Stimulated activated CD4-positive, alpha-beta T cell treated with anti-CD3 and anti-CD28 coated beads, Interleukin-2, amount 100 ng/mL, for 4 hours (primary cell): ENCODE measurements at places on chromosomes 5 and 9.
A peak's percentile ranks its signal among the peaks of the same experiment; 100 is the strongest.

DNA sequence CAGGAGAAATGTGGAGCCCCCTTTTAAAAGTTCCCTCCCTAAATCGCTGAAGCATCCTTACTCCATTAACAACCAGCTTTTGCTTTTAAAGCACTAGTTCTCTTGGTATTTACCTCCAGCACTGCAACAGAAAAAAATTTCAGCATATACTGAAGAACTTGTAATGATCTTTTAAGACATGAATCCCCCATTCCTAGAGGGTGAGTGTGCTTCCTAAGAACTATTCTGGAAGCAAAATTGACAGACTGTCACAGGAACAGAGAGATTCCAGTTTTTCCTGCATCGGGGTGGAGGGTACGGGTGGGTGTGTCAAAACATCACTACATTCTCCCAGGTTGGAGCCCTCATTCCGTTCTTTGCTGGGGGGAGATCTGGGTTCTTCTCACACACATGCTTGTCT is 151.9 kb downstream of the EBF1 start:
- no peak for DNase-seq

GRCh38 chr5:56676091-56676768 is 139.1 kb upstream of the MAP3K1 start:
- DNase-seq = no peak

DNA sequence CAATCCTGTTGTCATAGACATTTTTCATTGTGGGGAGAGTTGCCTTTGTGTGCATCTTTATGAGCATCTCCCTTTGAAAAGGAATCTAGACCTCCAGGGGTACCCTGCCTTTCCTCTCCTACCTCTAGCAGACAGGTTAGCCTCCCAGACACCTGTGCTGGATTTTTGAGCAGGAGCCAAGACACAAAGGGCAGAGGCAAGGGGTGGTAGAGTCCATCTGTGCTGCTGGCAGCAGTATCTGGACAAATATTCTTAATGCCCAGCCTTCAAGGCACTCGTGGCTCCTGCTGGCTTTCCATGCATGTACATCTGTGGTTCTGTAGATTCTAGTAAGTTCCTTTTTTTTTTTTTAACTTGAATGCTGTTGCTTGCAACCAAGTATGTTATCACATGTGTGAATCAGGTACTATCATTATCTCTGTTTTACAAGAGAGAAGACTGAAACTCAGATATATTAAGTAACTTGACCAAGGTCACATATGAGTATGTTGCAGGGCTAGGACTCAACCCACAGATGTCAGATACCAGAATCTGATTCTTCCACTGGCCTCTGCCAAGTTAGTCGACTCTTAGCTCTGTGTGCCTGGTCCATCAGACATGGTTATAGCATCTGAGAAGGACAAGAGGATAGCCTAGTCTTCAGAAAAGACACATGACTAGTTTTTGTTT is 32.9 kb upstream of the GPR151 start:
- DNase-seq = no peak

DNA sequence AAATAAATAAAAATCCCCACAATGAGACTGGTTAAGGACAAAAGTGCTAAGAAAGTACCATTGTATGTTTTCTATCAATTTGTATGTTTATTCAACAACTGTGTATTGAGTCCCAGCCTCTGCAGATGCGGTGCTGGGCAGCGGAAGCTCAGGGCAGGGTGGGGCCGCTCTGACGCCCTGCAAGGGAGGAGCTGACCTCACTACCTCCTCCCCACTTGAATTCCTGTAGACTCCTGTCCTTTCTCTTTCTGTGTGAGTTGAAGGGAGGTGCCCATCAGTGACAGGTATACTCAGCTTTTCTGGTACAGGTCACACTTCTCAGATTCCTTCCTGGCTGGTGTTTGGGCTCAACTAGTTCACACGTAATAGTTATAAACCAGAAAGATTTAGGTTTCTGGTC is 27.0 kb downstream of the ANGPTL2 start:
- no peak for DNase-seq

DNA sequence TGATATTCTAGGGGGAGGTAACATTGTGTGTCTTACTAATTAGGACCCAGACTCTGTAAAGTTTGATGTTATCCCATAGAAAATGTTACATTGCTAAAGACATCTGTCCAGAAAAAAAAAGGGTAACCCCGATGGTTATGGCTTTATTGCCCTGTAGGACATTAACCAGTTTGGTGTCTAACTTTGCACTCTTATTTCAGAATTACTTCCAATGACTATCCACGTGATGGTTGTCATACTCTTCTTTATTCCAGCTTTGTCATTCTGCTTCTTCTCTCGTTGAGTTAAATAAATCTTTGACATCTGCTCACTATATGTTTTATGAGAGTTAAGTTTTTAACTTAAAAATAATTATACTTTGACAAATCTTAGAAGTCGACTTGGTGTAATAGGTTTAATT is 180.4 kb upstream of the ANKRD55 start:
- no peak for DNase-seq

DNA sequence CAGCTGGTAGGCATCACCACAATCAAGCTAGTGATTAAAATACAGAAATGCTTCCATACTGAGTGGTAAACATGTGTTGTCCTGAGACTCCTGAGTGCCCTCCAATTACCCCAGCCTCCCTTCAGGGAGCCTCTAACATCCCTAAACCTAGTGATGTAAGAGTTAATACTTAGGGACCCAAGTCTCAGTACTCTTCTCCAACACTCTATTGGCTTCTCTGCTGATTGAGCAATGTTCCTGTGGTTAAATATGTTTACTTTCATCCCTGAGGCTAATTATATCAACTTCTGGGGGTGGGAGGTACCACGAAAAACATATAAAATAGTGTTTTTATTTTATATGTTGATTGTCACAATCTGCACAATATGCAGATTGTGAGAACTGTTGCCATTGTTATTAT is 5.0 kb downstream of the GRXCR2 start:
- DNase-seq = no peak

DNA sequence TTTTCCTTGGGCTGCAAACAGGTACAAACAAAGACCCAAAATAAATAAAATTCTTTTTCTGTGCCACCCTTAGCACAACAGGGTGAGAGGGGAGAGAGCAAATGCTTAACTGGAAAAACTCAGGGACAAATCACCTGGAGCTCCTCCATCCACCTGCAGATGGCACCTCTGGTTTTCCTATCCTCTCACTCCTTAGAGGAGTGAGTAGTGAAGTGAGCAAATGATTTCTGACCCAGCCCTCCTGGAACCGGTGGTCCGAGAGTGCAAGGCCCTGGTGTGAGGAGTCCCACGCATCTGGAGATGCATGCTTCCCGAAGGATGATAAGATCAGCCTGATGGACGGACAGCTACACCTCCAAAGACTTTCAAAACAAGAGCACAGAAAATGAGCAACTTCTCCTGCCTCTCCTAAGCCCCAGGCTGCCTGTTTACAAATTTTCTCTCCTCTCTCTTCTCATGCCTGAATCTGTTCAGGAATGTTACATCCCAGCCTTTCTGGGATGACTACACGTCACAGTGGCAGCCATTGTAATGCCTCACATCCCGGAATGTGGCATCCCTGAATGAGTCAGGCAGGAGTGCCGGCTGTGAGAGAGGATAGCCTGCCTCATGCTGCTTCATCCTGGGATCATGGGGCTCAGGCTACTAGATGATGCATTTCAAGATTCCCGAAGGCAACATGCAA is 86.4 kb downstream of the ADRB2 start:
- DNase-seq = no peak

GRCh38 chr5:270340-270739 is 1.1 kb upstream of the PDCD6 start:
- DNase-seq = no peak

GRCh38 chr9:84867186-84867585 is 197.7 kb downstream of the NTRK2 start:
- no peak for DNase-seq

- no peak for DNase-seq
Observed at GRCh38 chr9:121542025-121542424, 42.4 kb upstream of the GGTA1 start.

GRCh38 chr5:54702470-54702869 is 184.9 kb downstream of the SNX18 start:
- no peak for DNase-seq

GRCh38 chr5:146337264-146337904 is 1.3 kb upstream of the POU4F3 start:
- DNase-seq = no peak

GRCh38 chr5:6317116-6317798 is 61.1 kb downstream of the MED10 start:
- DNase-seq = no peak

DNA sequence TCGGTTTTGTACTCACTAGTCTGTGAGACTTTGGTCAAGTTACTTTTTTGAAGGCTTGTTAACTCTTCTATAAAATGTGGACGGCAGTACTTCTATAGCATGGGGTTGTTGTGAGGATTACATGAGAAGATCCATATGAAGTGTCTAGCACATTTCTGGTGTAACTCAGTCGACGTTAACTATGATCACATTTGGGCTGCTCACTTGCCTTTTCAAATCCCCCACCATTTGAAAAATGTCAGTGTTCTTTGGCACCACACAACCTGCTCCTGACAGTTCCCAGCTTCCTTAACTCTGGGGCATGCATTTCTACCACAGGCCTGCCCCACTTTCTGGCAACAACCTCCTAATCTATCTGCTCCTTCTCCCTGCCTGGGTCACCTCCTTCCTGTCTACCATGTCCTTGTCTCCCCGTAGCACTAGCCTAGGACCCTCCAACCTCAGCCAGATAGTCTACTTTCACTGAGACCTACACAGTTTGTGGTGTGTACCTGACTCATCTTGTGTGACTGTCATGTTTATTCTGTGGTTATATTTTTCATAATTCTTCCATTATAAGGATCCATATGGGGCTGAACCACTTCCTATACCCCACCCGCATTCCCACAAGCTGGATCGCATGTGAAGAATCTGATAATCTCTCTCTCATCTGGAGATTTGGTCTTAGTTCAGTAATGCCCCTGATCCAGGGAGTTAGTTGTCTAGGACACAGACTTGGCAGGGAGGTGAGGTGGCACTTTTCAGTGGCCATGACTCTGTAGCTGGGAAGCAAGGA is 30.2 kb upstream of the BASP1 start:
- no peak for DNase-seq

GRCh38 chr9:4567601-4568000 is 77.3 kb downstream of the SLC1A1 start:
- DNase-seq = no peak

GRCh38 chr9:130128733-130129431 is 43.3 kb upstream of the NCS1 start:
- peak; percentile 61 for DNase-seq

- no peak for DNase-seq
Observed at GRCh38 chr9:125749287-125749935, 2.2 kb downstream of the PBX3 start.

DNA sequence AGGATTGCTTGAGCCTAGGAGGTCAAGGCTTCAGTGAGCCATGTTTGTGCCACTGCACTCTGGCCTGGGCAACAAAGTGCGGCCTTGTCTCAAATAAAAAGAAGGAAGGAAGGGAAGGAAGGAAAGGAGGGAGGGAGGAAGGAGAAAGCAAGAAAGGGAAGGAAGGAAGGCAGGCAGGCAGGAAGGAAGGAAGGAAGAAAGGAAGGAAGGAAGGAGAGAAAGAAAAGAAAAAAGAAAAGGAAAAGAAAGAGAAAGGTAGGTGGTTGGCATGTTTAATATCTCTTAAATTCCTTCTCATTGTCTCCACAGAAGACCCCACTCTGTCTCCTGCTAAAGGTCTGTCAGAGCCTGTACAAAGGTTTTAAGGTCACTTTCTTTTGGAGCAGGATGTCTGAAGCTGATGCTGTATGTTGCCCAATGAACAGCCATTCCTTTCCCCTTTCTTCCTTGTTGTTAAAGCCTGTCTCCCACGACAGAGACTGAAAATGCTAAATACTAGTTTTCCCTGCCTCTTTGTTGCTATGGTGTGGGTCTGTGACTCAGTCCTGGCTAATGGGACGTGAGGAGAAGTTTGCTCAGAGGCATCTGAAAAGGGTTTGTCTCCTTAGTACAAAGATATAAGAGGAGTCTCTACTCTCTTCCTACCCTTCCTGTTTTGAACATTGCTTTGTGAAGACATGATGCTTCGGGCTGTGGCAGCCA is 213.3 kb downstream of the PCSK1 start:
- DNase-seq = no peak

DNA sequence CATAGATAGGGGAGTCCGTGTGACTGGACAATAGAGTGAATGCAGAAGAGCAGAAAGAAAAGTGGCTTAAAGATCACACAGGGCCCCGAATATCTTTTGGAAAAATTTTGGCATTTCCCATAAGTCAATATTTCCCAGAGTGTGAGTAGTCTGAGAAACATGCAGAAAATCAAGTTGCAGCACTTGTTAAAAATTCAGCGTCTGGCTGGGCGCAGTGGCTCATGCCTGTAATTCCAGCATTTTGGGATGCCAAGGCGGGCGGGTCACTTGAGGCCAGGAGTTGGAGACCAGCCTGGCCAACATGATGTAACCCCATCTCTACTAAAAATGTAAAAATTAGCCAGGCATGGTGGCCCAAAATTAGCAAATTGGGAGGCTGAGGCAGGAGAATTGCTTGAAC is 227.0 kb downstream of the DRD1 start:
- no peak for DNase-seq

GRCh38 chr9:127149463-127150390 is 27.3 kb upstream of the ANGPTL2 start:
- no peak for DNase-seq

GRCh38 chr5:33162057-33162456 is 278.7 kb upstream of the TARS1 start:
- DNase-seq = no peak

DNA sequence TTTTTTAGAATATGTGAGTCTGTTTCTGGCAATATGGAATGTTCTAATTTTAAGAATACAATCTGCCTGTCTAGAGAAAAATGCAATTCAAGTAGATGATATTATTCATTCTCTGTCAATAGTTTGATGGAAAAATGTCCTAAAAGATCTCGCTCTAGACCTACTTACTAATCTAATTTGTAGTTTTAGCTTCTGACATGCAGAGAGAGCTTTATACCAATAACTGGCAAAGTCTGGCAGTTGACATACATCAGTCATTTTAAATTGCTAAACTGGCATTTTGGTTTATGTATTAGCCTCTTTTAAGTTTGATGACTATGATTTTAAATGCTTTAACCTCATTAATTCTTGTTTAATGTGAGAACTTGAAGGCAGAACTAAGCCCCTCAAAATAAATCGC is 355.0 kb upstream of the CDH10 start:
- DNase-seq = no peak

GRCh38 chr5:32543291-32543690 is 42.1 kb upstream of the SUB1 start:
- DNase-seq = no peak

- no peak for DNase-seq
Observed at GRCh38 chr9:133058550-133059320, 3.0 kb upstream of the CEL start.

DNA sequence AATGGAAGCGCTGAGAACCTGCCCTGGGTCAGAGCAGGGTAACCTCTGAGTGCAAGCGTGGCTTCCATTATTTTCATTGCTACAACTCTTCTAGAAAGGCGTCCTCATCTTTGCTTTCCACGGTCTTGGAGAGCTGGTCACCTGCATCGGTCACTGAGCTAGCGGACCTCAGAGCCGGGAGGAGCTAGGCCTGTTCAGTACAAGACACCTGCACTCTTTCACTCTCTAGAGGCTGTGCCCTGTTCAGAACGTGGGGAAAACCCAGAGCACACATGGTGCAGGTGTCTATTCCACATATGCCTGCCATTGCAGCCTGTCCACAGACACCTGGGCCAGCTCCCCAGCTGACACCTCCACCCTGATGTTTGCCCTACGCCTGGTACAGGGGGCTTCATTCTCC is 147.8 kb upstream of the IRX2 start:
- DNase-seq = no peak
